ENCODE measurements at places on chromosomes 1 and 21.

- no peak for DNase-seq
These were observed 444.1 kb downstream of the PLPP3 start for GRCh38 chr1:56135069-56135863.

- DNase-seq: peak; percentile 26
These were observed 46.4 kb upstream of the CR2 start for GRCh38 chr1:207407655-207408260.

GRCh38 chr1:161258439-161259344, at the start of gene PCP4L1:
PCP4L1 (plus strand) TSS chr1:161258745; CDS start chr1:161258975, 230 bp downstream.
- no peak for DNase-seq

DNA sequence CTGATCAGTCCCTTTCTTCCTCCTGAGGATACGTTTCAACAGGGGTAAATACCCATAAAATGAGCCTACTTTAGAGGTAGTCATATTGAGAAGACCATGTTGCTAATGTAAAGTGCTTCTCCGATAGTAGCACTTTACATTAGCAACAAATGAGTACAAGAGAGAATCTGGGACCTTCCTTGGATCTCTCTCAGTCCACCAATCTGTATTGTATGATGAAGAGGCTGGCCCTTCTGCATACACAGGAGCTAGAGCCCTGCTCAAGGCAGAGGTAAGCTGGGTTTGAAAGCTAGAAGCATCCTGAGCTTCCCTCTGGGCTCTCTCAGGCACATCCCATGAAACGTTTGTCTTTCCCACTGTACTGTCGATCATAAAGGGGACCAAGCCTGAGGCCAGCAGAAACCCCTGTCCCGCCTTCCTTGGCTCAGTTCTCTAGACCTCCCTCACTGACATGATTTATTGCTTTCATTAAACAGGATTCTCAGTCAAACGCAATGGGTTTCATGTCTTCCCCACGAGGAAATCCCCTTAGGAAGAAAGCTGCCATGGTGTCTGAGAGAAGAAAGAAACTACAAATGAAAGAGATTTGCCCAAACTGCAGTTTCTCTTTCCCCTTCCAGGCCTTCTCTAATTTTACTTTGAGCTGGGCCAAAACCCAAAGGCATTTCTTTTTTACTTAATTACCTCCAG, 62.8 kb upstream of the BCAR3 start:
- no peak for DNase-seq

DNA sequence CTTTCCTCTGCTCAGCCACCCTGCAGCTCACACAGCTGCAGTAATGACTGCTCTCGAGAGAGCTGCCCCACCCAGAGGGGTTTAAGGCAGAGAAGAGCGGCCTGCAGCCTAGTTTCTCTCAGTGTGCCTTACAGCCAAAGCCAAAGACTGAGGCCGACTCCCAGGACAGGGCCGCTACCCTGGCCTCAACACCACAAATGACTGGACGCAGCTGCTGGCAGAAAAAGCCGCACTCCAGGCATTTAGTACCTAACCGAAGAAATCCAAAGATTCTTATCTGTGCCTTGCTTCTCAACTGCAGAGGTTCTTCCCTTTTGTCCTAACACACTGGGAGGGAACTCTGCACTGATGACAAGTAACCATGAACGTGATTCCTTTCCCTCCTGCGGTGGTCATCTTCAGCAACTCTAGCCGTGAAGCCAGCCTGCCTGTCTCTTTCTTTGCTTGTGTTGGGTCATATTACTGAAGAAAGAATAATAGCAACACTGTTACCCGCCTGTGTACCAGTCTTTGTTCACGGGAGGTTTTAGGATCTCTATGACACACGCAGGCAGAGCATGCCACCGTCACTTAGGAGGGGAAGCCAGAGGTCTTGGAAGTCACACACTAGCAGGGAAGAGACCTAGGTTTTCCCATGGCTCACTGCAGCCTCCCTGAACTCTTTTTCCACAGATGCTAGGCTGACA, 202.7 kb downstream of the RHOU start:
- DNase-seq: no peak

- DNase-seq: no peak
These were observed 28.8 kb downstream of the MEF2D start for GRCh38 chr1:156471496-156472490.

- DNase-seq: no peak
These were observed 1176.5 kb downstream of the NCAM2 start for GRCh38 chr21:22174746-22175145.

Data from T-helper 1 cell (primary cell).